Stromal cell of bone marrow (primary cell): ENCODE measurements at places on chromosomes 2 and 18.

DNA sequence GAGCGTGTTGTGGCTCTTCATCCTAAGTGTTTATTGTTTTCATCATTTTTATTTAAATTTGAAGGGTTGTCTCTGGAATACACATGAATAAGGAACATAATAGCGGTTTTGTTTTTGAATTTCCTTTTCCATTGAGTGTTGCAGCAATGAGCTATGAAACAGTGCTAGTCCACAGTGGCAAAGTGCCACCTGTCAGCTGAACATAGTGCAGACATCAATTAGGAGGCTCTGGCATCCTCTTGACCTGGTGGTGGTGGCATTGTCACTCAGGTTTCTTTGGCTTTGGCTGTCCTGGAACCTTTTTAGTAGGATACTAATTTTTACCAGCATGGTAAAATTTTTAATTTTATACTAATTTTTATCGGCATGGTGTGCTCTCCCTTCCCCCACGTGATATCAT lies 63.2 kb downstream of the UGGT1 start:
- no peak for DNase-seq

GRCh38 chr2:176814740-176815367 lies 397.7 kb upstream of the HNRNPA3 start:
- peak; percentile 13 for DNase-seq

DNA sequence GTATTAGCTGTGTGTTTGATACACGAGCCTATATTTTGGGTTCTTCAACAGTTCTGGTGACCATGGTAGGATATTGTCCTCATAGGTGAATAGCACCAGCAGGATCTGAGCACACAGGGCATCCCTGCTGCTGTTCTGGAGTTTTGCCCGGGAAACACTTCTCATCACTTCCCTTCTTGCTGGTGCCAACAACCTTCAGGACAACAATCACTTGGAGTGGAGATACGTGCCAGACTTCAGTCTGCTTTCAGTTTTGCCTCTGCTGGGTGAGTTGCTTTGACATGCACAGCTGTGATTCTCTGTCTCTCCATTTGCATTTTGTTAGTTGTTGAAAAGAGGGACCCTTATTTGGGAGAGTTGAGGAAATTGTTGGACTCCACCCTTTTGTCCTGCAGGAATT lies 1347.2 kb upstream of the DDX18 start:
- no peak for DNase-seq

DNA sequence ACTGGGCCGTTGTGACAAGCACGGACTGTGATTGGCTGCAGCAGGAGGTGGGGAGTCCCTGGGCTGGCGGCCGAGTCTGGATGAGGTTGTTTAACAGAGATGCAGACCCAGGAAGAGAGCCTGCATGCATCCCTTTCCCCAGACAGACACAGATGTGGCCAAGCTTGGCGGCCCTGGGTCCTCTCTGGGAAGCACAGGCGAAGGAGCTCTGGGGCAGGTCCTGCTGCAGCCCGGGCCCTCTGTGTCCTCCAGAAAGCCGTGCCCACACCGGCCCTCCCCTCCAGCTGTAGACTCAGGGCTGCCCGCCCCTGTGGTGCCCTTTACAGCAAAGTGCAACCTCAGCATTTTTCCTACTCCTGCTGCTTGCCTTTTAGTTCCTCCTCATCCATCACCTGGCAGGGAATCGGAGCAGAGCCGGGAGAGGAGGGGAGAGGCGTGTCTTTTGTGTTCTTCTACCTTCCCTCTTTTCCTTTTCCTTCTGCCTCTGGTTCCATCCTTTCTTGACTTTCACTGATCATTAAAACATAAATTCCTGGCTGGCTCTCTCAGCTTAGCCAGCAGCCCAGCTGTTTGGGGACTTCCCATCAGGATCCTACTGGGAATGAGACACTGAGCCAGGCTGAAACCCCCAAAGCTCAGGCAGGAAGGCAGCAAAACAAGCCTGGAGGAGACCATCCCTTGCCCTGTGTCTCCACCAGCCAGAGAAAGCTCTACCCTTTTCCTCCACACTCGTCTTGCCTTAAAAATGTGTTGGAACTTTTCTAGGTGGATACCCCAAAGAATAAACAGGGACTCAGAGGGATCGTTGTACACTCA lies 75.0 kb downstream of the CTIF start:
- DNase-seq: no peak

GRCh38 chr18:53422896-53423295 lies 801.6 kb downstream of the MBD2 start:
- DNase-seq: no peak

GRCh38 chr2:60567919-60568768 lies 14.7 kb upstream of the BCL11A start:
- DNase-seq: no peak

GRCh38 chr2:207338220-207338607 lies 172.5 kb upstream of the KLF7 start:
- no peak for DNase-seq

GRCh38 chr2:67015681-67016080 lies 381.5 kb upstream of the ETAA1 start:
- DNase-seq: no peak

DNA sequence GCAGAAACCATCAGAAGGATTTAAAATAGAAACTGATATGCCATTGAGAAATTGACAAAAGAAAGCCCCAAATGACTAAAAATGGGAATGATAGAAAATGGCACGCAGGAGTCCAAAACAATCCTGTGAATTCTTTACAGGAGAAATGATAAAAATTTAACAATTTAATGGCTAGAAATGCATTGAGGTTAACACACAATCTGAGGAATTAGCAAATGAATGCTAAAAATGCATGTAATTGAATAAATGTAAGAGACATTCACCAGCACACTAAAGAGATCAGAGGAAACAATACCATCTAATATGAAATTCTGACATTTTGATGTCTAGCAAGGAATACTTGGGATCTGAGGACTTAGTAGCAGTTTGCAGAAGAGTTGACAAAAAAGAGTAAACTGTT lies 37.0 kb downstream of the MARCHF4 start:
- DNase-seq: no peak

GRCh38 chr18:22084547-22084946 lies 84.8 kb upstream of the GATA6 start:
- DNase-seq: no peak

- no peak for DNase-seq
These were observed 24.6 kb downstream of the GPR55 start for GRCh38 chr2:230900336-230900995.

GRCh38 chr2:2846332-2847208 lies 515.5 kb upstream of the MYT1L start:
- no peak for DNase-seq

GRCh38 chr18:58177004-58177717 lies 133.1 kb downstream of the NEDD4L start:
- peak; percentile 89 for DNase-seq

DNA sequence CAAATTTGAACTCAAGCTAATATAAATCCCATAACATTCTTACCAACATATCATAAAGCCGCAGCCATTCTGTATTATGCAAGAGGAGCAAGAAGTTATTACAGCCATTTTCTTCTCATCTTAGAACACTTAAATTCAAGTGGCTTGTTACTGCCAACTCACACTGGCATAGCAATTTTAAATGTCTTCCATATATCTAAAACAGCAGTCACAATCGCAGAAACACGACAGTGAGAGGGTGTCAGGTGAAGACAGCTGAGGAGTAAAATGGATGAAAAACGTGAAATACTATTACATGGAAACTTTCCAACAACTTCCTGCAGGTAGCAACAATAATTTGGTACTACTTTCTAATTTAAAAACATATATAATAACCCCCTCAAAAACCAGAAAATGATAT lies 17.9 kb downstream of the PPP3R1 start:
- DNase-seq: no peak

GRCh38 chr2:28995765-28996750 lies 15.0 kb downstream of the TOGARAM2 start:
- no peak for DNase-seq

DNA sequence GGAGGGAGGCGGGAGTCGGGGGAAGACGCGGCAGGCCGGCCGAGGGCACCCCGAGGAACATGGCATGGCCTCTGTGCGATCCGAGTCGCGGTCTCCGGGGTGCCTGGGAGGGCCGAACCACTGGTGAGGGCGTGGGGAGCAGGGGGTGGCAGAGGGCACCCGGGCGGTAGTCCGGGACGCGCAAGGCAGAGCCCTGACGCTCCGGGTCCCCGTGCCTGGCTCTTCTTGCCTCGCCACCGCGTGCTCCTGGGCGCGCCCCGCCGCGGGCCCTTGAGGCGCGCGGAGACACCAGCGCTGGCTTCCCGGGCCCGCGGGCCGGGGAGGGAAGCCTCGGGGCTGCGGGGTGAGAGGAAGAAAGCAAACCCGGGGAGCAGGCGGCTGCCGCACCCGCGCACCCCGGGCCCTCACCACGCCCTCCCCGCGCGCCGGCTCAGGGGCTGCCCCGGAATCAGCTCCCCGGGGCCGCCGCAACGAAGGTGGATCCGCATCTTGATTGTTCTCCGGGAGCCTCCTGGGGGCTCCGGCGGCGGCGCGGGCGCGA lies 4.3 kb downstream of the SOX11 start:
- DNase-seq: no peak

- DNase-seq: no peak
These were observed 670.7 kb downstream of the ERBB4 start for GRCh38 chr2:211867845-211868451.

DNA sequence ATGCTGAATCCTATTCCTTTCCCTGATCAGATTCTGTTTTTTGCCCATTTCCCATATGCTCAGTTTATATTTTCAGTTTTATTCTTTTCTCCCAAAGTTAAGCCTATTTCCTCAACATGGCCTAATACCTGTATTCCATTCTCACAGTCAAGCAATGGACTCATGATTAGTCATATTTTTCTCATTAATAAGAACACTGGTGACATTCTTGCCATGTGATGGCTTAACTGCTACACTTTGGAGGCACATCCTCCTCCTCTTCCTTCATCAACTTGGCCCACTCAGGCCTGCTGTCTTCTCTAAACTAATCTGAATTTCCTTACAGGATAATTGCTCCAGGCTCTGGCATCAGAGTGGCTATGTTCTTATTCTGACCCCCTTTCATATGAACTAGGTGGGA lies 679.2 kb downstream of the NYAP2 start:
- no peak for DNase-seq

- DNase-seq: no peak
These were observed 297.8 kb upstream of the SESTD1 start for GRCh38 chr2:179562330-179562885.

DNA sequence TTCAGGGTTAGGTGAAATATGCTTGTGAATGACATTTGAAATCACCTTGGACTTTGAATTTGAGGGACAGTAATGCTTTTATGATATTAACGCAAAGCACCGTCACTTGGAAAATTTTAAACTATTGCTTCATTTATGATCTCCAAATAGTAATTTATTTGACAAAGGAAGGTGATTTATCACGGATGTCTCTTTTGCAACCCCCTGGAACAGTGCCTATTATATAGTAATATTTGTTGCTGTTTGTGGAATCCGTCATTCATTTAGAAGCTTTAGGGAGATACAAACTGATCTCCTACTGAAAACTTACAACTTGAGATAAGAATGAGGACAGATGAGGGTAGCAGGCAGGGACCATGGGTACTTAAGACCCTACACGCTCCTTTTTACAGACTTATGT lies 10.7 kb upstream of the ZEB2 start:
- DNase-seq: no peak

GRCh38 chr2:174124181-174124580 lies 124.2 kb downstream of the OLA1 start:
- no peak for DNase-seq

DNA sequence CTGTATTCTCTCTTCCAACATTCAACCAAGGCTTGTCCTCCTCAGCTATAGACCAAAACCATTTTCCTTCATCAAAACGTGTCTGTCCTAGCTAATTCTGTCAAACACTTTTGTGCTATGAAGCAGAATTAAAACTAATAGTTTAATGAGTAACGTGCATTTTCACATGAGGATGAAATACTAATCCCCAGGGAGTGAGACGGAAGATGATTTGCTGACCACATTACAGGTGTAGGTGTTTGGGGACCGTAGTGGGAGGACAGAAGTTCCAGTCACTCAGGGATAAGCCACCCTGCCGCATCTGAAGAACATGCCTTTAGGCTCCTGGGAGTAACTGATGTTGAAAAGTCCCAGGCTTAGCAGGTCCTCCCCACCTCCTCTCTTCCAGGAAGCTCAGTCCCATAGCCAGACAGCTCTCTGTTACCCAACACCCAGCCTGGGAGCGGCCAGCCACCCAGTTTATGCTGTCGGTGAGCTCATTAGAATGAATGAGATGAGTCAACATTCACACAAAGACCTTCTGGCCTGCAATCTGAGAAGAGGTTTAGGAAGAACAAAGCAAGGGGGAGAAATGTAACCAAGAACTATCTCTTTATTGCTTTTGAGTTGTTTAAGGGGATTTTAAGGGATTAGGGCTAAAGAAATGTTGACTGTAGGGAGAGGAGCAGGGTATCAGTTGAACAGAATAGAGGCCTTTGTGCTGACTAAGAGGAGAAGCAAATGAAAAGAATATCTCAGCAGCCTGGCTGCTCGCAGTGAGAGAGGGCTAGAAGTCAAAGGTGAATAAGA lies 122.5 kb downstream of the FOXI3 start:
- no peak for DNase-seq

DNA sequence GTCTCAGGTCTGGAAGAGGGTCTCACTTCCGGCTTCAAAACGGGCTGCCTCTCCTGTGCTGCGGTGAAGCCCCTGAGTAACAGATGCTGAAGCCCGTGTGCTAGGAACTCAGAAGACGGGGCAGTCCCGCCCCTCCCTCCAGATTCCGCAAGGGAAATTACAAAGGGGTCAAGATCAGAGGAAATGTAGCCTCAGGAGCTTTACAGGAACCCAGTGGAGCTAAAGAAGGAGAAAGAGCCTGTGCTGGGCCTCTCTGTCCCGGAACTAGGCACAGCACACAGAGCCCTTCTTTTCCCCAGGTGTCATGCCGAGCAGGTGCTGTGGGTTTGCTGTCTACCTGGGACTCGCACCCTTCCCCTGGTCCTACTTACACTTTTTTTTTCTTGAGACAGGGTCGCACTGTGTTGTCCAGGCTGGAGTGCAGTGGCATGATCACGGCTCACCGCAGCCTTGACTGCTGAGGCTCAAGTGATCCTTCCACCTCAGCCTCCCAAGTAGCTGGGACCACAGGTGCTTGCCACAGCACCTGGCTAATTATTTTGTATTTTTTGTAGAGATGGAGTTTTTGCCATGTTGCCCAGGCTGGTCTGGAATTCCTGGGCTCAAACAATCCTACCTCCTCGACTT lies 72.7 kb upstream of the MAP4K4 start:
- DNase-seq: no peak

- DNase-seq: no peak
These were observed 15.8 kb downstream of the INPP5D start for GRCh38 chr2:233075966-233076339.
